ENCODE measurements at places on chromosomes 2 and 18.

DNA sequence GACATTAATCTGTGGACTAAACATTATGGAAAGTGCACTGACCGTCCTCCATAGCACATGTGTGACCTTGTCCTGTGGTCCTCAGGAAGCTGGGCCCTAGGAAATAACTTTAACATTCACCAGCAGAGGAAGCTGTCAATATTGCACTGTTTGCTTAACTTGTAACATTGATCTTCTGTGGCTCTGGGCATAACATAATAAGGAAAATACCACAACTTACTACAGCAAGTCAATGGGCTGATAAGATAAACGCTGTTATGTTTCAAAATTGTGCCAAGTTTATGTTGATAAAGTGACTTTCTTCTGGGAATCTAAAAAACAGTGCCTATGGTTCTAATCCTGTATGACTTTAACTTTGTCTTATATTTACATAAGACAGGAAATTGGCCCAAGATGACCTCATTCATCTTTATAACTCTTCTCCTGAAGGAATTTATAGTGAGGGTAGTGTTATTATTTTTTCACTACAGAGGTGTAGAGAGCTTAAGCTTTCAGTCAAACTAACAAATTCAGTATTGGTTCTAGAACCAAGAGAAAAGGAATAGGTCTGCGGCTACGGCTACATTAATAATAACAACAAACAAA, 113.7 kb upstream of the MAP4K3 start:
- DNase-seq = no peak

DNA sequence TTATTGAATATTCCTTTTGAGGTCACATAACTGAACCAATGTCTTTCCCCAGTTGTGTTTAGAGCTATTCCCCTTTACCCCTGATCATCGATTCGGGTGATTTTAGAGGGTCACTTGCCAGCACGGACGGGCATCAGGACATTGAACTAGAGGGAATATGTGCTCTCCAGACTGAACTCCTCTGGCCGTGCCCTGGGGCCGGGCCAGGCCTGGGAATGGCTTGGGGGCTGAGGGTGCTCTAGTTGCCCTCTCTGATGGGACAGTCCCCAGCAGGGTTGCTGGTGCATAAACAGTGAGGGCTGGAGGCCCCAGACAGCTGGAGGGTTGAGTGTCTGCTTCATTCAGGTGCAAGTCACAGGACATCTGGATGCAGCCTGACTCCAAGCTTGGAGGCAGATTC, 90.7 kb downstream of the SMIM21 start:
- DNase-seq = no peak

GRCh38 chr2:28628506-28628905, 123.1 kb upstream of the PPP1CB start:
- DNase-seq = no peak

- DNase-seq = no peak
These were observed 16.1 kb upstream of the CIB4 start for GRCh38 chr2:26657265-26657664.

DNA sequence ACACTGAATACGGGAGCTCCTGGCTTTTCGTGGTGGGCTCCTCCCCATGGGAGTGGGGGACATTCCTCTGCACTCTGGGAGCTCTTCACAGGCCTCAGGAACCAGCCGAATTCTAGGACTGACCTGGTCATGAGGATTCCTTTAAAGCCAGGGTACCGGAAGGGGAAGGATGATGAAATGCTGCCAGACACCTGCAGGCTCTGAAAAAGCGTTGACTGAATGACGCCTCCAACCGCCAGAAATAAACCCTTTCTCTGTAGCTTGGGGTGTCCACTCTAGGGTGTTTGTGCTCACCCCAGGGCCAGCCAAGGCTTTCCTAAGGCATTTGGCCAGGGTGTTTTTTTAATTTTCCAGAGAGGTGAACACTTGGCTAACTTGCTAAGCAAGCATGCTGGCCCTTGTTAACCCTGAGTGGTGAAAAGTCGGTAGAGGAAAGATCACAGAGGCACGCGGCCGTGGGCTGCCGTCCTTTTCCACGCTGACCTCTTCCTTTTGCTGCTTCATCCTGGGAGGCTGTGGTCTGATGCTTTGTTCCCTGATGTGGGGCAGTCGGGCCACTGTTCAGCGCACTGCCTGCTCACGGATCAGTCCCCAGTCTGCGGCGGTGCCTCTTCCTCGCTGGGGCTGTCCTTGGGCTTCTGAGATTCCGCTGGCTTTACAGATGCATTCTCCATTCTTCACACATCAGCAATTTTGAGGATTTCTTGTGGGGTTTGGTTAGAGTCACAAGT, 32.0 kb downstream of the IMPA2 start:
- DNase-seq = no peak

DNA sequence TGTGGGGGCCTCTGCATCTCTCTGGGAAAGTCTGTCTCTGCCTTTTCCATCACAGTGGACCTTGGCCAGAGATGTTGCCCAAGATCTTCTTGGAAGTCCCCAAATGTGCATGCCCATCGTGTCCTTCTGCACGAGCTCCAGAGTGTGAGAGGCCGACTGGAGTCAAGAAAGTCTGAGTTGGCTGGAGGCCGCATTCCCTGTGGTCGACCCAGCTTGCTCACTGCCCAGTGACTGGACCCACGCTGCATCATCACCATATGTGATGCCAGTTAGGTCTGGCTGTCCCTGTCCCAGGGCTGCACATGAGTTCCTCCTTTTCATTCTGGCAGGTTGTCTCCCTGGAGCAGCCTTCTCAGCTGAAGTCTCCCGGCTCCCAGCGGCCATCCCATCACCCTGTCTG, 93.8 kb downstream of the ARL4C start:
- DNase-seq = no peak

- no peak for DNase-seq
These were observed 790.1 kb downstream of the SLC4A3 start for GRCh38 chr2:220417503-220417902.

DNA sequence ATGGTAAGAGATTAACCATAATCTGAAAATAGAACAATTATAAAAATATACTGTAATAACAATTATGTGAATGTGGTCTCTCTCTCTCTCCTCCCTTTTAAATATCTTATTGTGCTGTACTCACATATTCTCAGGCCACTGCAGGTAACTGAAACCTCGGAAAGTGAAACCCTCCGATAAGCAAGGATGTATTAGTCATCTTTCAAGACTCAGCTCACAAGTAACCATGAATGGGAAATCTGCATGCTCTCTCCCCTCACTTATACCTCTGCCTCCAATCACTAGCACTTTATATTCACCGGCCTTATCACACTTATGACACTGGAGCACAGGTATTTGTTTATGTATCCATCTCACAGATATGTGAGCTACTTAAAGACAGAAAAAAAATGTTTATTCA, 139.7 kb downstream of the LRP2 start:
- no peak for DNase-seq

DNA sequence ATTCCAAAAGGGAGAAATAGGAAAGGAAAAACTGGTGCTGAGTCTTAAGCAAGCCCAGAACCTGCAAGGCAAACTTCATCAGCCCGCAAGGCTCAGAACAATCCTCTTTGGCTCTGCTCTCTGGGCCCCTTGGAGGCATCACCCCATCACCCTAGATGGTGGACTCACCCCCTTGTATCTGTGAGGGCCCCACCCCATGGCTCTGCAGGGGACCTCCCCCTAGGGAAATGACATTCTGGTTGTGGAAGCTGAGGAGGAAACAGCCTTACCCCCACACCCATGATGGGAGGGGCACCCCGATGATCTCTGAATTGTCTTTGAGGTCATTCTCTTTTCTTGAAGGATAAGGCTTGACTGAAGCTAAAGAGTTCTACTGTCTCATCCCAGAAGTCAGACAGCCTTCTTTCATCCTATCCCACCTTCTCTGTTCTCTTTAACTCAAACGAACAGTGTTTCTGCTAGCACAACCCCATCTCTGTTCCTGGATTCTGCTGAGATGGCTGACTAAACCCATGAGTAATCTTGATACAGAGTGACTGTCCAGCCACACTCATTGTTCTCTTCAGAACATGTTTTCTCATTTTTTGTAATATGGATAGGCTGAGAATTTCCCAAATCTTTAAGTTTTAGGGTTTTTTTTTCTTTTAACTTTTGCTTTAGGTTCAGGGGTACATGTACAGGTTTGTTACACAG, 492.1 kb upstream of the MYT1L start:
- no peak for DNase-seq

DNA sequence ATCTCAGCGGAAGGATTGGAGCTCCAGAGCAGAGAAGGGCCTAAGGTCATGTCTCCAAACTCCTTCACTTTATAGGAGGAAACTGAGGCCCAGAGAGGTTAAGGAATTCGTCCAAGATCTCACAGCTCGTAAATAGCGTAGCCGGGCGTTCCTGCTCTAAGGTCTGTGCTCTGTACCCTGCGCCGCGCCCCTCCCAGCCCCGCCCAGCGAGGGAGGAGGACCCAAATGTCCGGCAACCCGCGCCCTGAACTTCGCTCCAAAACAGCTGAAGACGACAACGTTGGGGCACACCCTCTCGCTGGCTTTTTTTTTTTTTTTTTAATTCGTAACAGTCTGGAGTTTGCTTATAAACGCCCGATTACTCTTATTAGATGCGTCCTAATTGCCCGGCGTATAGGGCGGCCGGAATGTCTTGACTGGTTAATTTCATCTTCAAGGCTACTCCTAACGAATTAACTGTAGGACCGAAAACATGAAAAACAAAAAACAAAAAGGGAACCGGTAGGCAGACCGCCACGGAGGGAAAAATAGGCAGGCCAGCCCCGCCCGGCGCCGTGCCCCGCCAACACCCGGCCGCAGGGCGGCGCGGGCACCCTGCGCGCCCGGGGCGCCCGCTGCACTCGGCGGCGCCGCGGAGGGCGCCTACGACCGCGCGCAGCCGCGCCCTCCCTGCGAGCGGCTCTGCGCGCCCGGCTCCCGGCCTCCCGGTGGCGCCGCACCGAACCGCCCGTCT, 928 bp upstream of the FOSL2 start:
- DNase-seq = no peak

DNA sequence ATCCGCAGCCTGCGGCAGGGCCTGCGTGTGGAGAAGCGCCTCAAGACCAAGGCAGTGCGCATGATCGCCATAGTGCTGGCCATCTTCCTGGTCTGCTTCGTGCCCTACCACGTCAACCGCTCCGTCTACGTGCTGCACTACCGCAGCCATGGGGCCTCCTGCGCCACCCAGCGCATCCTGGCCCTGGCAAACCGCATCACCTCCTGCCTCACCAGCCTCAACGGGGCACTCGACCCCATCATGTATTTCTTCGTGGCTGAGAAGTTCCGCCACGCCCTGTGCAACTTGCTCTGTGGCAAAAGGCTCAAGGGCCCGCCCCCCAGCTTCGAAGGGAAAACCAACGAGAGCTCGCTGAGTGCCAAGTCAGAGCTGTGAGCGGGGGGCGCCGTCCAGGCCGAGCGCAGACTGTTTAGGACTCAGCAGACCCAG, 5.4 kb downstream of the GPR17 start:
- DNase-seq = no peak

DNA sequence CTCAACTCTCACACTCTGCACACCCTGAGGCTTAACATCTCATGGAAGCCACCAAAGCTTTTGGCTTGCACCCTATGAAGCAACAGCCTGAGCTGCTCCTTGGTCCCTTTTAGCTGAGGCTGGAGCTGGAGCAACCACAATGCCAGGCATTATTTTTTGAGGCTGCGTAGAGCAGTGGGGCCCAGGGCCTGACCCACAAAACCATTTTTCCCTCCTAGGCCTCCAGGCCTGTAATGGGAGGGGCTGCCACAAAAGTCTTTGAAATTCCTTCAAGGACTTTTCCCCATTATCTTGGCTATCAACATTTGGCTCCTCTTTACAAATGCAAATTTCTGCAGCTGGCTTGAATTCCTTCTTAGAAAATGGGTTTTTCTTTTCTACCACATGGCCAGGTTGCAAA, 39.8 kb downstream of the CTNNA2 start:
- no peak for DNase-seq

DNA sequence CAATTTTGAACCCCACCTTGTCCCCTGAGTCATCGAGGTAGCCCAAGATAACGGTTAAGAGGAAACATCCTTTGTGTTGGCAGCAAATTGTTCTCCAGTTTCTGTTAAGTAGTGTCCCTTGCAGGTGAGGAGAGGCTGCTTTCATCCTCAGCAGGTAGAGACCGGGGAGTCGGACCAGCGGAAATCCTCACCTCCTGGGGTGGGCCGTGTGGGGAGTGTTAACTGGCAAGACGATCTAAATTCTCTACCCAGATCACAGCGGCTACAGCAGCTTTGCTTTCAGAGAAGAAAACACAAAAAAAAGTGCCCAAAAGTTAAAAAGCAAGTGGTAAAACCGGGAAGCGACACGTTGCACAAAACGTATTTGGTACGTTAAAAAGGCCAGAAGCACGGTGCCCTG, 63.2 kb downstream of the ADI1 start:
- DNase-seq = no peak

DNA sequence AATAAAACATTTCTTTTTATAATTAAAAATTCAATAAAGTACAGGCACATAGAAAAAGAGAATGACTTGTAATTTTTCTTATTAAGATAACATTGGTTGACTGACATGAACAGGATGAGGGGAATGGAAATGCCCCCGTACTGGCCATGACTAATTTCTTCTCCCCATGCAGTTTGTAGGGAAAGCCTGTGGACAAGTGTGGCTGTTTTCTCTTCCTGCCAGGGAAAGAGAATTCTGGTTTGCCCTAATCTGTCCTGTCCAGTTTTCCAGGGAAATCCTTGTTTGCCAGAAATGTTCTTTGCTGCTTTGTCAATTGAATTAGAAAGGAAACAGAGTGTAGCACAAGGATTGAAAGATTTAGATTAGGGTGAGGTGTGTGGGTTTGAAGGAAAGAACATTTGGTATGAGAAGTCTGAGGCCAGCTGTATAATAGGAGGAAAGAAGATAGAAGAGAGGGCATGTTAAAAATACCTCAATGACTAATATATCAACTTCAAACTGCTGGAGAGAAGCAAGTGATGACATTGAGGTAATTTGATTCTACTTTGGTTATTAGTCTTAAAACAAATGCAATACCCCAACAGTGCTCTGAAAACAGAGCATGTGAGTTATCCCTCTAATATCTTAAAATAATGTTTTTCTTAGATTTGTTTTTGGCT, 593.9 kb upstream of the ZNF804A start:
- no peak for DNase-seq

DNA sequence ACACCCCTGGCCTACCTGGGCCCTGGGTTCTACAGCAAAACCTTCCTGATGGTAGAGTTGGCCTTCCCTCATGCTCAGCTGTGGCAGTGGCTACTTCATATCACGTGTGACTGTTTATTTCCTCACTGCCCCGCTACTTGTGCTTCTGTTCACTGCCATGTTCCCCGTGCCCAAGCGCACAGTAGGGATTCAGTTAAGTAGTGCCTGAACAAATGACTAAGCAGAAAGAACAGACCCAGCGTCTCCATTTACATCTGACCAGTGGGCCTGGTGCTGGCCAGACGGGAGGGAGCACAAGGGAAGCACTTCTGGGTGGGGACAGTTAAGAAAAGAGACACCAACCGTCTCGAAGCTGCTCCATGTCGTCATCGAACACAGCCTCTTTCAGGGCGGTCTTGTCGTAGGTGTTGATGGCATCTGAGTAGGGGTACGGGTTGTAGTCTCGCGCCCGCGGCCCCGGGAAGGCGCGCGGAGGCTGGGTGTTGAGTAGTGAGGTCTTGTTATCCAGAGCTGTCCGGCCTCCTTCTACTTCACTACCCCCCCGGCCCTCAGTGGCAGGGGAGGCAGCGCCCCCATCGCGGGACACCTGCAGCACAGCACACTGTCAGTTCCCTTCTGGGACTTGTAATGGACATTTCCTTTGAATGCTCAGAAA, 82.4 kb upstream of the TFCP2L1 start:
- DNase-seq = no peak

Data from neural crest cell (in vitro differentiated cells).